ENCODE measurements at places on chromosomes 7 and 10.

DNA sequence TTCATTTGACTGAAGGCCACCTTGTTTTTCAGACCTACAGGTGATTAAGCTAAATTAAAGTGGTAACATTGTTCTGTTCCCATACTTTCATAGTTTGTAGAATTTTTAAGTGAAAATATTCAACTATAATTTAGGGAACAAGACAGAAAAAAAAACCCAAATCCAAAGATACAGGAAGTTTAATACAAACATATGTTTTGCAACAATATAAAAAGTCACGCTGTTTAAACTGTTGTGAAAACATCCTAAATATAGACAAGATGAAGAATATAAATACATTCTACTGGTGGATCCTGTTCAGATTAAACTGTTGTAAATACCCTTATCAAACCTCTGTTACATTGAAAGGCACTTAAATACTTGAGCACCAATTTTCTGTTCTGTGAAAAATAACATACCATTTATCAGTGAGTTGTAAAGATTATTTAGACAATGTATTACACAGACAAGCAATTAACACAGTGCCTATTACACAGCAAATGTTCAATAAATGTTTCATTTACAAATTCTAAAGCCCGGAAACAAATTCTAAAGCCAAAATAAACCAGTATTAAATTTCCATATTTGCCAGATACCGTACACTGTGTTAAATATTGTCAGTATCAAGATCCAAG lies 14.2 kb downstream of the ASZ1 start:
- DNase-seq: no peak

- peak; percentile 48 for DNase-seq
These were observed 3.1 kb downstream of the FLNC start for GRCh38 chr7:128833148-128833945.

GRCh38 chr7:156547884-156548561 lies 92.6 kb upstream of the RNF32 start:
- no peak for DNase-seq

GRCh38 chr10:131248376-131249165 lies 63.0 kb downstream of the TCERG1L start:
- no peak for DNase-seq

- no peak for DNase-seq
These were observed 49.5 kb upstream of the FAM180A start for GRCh38 chr7:135798095-135798494.
